ENCODE measurements at places on chromosomes 5 and 9.
A peak's percentile ranks its signal among the peaks of the same experiment; 100 is the strongest.

- no peak for DNase-seq
Measured at GRCh38 chr5:135188233-135188914, 154.3 kb upstream of the PITX1 start.

- no peak for DNase-seq
Measured at GRCh38 chr5:142716963-142717362, 31.1 kb upstream of the FGF1 start.

DNA sequence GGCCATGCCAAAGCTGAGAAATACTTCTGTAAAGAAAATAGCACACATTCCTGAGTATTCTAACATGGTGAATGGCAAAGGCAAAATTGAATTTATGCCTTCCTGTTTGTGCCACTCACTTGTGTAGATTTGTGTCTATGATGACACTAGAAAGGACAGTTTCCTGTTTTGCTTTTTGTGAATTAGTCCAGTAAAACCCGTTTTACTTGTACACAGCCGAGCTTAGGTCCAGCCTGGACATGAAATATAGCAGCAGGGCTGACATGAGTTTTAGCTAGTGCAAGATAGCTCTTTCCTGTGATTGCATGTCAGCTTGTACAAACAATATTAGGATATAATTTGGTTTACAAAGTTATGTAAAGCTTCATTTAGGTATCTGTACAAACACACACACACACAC is 1891.7 kb upstream of the WWC1 start:
- no peak for DNase-seq

DNA sequence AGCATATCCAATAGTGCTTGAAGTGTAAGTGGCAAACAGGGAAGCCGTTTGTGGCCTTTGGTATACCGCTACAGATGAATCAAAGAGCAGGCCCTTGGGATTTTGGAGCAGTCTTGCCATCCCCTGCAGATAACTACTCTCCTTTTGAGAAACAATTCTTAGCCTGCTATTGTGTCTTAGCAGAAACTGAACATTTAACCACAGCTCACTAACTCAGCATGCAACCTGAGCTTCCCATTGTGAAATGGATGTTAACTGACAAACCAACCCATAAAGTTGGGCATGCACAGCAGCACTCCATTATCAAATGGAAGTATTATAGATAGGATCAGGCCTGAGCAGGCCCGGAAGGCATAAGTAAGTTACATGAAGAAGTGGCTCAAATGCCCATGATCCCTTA is 315.3 kb upstream of the PTGER4 start:
- no peak for DNase-seq

DNA sequence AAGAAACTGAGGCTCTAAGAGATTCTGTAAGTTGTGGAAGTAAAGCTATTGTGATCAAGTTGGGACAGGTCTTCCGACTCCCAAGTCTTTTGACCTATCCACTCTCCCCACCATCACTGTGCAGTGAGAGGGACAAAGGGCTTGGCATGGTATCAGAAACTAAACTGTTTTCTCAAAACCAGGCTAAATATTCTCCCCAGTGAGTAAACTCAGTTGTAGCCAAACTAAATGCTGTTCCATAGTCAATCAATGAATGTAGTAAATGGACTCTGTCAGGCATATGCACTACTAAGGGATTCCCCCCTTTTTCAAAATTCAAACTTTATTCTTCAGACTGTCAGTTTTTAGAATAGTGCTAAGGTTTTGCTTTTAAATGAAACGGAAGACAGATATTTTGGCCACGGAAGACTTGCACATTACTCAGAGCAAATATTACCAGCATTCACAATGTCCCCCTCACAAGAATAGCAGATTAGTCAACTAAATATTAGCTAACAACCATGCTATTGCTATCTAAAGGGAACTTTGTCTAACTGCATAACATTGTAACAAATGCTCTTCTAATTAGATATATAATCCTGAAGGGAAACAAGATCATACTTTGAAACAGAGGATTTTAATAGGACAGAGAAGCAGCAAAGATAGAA is 7.1 kb downstream of the PRKAA1 start:
- DNase-seq, result no peak

GRCh38 chr5:142403583-142403982 is 78.8 kb upstream of the SPRY4 start:
- no peak for DNase-seq

- no peak for DNase-seq
Measured at GRCh38 chr5:102834438-102834964, 79.4 kb downstream of the PAM start.

DNA sequence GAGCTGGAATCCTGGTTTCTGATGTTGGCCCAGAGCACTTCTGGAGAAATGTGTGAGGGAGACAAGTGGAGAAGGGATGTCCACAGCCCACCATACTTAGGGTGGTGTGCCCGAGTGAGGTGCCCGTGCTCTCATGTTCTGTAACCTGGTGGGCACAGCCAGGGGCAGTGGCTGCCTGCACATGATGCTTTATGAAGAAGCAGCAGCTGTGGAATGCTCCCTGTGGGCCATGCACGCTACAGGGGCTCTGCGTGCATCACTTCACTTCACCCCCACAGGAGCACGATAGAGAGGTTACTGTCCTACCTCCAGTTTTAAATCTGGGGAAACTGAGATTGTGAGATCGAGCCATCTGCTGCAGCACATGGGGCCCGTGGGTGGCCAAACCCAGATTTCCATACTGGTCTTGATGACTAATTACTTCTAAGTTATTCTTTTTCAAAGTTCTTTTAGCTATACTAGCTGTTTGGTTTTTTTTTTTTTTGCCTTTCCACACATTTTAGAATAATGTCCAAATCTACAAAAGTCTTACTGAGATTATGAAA is 441.6 kb downstream of the GADD45G start:
- no peak for DNase-seq

DNA sequence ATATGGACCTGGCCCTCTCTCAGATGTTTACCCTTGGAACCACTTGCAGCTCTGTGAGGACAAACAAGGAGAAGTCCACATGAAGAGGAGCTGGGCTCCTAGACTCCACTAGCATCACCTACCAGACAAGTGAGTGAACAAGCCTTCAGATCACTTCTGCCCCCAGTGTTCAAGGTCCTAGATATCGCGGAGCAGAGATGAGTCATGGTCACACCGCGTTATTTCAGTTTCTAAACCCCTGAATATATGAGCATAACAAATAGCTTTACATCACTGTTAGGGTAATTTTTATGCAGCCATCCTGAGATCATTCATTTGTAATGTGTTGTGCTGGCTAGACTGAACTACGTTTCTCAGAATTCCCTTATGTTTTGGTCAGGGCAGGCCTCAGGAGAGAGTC is 77.0 kb upstream of the DAP start:
- DNase-seq, result no peak

GRCh38 chr5:180467028-180467975 is 26.9 kb upstream of the CNOT6 start:
- no peak for DNase-seq

DNA sequence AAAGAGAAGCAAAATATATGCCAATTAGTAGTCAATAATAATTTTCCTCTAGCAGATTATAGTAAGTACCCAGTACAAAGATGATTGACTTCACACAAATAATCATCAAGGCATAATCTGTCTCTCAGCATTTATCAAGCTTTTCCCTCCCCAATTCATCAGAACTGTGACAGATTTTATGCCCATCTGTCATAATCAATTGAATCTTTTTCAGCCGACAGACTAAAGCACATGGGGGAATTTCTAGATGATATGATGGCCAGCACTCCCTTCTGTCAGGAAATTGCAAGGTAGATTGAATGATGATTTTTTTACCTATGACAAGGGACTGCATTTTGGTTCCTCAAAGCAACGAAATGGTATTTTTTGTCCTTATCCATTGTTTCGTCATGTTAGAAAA is 227.1 kb upstream of the CYLC2 start:
- no peak for DNase-seq

DNA sequence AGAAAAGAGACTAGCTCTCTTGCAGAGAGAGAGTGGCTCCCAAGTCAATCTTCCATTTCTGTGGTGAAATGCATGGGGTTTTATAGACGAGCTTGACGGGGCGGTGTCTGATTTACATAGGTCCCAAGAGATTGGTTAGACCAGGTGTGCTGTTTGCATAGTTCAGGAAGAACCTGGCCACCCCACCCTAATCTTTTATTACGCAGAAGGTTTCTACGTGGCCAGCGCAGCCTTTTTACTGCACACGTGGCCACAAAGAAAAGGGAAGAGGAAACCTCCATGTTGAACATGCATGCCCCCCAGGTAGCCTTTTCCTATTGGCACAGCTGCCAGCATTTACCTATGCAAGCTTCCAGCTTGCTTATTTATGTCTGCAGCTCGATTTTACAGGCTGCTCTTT is 92.1 kb downstream of the CAVIN4 start:
- no peak for DNase-seq

- no peak for DNase-seq
Measured at GRCh38 chr9:405341-405740, 190.7 kb downstream of the DOCK8 start.

- DNase-seq, result peak; percentile 23
Measured at GRCh38 chr9:76456202-76456926, 2.6 kb upstream of the GCNT1 start.

- DNase-seq, result no peak
Measured at GRCh38 chr5:37740331-37741066, 99.3 kb downstream of the GDNF start.

- DNase-seq, result no peak
Measured at GRCh38 chr5:176386491-176386890, 1.9 kb downstream of the NOP16 start.

DNA sequence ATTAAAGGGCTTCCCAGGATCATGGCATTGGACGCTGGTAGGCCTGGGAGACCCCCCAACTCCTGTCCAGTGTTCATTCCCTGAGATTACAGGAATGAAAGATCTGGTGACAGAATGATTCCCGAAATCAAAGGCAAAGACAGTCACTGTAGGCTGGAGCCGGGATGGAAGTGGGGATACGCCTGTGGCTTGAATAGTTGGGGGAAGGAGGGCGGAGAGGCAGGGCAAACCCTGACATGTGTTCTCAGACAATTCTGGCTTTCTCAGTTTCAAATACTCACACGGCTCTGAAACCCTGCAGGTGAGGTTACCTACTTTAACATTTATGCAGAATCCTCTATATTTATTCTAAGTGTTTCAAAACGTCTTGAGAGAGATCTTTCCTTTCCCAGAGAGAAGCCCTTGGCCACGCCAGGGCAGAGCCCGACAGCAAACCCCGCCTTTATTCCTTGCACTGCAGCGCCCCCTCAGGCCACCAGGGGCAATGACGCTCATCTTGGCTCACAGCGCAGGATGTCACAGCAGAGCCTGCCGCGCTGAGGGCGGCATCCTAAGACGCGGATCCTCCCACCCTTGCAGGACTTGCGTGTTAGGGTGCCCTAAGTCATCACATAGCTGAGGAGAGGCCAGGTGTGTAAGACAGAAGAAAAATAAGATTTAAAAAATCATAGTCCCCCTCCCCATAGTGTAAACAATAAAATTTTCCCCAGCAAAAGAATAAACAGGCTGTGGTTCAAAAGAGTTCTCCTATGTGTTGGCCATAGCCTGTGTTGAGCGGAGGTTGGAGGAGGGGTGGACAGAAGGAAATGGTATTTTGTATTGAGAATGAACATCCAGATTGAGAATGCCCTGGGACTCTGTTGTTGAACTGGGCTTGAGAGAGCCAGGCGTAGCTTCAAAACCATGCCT is 284.5 kb downstream of the NTRK2 start:
- no peak for DNase-seq

DNA sequence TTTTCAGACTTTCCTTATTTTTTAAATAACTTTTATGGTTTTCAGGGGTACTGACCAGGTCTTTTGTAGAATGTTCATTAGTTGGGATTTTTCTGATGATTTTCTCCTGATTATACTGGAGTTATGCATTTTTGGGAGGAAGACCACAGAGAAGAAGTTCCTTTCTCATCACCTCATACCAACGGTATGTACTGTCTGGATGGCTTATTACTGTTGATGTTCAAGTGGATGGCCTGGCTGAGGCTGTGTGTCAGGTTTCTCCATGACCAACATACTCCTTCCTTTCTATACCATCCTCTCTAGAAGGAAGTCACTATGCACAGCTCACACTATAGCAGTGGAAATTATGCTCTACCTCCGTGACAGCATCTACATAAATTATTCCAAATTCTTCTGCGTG is 71.1 kb upstream of the NR3C1 start:
- DNase-seq, result no peak

- no peak for DNase-seq
Measured at GRCh38 chr9:115213818-115214334, 95.9 kb upstream of the TNC start.

DNA sequence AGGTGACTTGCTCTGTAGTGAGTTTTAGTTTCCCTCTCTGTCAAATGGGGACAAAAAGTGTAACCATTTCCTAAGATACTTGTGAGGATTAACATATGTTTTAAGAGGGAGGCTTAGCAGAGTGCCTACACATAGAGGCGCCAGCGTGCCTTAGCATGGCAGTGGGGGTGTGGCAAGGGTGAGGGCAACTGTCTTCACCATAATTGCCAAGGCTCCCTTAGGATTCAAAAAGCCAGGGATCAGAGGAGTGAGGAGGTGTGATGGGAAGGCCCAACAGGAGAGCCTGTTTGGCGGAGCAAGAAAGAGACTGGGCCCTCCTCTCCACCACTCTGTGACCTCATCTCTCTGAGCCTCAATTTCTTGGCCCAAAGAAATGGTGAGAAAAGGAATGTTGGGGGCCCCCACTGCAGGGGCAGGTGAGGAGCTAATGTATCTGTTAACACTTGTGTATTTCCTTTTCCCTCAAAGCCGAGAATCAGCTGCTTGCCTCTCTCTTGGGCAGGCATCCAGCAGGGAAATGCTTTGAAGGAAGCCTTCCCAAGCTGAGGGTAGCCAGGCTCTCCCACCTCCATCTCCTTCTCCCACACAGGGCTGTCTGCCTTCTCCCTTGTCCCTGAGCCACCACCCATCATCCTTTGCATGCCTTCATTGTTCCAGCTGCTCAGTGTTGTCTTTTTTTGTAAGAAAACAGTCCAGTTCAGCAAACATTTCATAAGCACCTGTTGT is 76.0 kb downstream of the DAB2IP start:
- DNase-seq, result no peak

GRCh38 chr9:136373300-136374182 is at the start of gene CARD9:
Gene CARD9, minus strand, starts transcription at chr9:136373669. Its CDS starts 1,591 bp downstream, at chr9:136372078.
- DNase-seq, result no peak

GRCh38 chr5:161507591-161507990 is 38.9 kb downstream of the GABRB2 start:
- no peak for DNase-seq

DNA sequence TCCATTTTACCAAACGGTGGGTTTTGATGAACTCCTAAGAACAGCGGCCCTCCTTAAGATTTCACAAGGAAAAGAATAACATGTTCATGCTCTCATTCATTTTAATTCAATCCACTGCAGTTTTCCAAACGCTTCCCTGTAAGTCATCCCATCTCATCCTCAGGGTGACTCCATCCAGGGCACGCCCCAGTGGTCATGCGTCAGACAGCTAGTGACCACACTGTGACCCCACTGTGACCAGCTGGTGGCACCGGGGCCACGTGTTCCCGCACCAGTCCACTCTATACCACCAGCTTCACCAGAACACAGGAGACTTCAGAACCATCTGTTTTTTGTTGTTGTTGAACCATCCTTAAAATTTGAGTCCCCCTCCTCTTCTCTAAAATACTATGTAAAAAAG is 14.3 kb downstream of the ATPSCKMT start:
- DNase-seq, result no peak
